HepG2 (cell line): ENCODE measurements at places on chromosomes 7 and 10.
A peak's percentile ranks its signal among the peaks of the same experiment; 100 is the strongest.

DNA sequence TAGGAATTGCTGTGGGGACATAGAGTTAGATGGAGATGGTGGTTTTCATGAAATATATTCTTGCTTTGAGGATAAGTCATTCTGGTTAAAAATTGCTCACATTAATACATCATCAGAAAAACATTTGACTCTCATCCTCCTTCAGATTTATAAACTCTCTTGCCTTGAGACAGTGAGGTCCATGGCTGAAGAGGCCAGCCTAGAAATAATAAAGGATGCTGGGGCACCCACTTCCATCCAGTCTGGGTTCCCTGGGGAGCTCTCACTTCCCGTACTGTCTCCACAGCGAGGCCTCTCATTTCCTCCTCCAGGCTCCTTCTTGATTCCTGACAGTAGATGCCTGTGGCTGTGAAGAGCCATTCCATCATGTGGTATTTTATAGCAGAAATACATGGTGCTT lies 73.3 kb upstream of the PRKG1 start:
- no peaks in the 10 kb centered on the region for H3K36me3 ChIP-seq
- no peaks in the 10 kb centered on the region for H3K4me1 ChIP-seq
- H3K27me3 ChIP-seq, result peaks cover 16% of the 10 kb centered on the region; the same call in 2 of the 3 replicates

DNA sequence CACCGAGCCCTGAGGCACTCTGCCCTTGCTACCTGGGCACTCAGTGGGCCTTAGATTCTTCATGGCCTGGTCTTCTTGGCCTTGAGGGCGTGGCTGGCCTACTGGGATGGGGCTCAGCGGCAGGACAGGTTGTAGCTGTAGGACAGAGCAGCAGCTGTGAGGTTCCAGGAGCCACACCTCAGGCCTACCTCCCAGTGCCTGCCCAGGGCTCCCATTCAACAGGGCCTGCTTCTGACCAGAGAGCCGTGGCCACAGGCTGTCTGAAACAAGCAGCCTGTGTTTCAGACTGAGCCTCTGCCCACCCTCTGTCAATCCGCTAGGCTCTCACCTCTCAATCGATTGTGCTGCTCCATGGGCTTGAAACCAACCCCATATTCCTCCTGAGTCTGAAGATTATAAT lies 928.0 kb upstream of the ZNF722 start:
- no peak for DNase-seq
- no peaks in the 10 kb centered on the region for H3K36me3 ChIP-seq
- no peaks in the 10 kb centered on the region for H3K4me1 ChIP-seq
- no peak overlapping the region for H3K4me3 ChIP-seq
- H3K27ac ChIP-seq, result no peak overlapping the region

DNA sequence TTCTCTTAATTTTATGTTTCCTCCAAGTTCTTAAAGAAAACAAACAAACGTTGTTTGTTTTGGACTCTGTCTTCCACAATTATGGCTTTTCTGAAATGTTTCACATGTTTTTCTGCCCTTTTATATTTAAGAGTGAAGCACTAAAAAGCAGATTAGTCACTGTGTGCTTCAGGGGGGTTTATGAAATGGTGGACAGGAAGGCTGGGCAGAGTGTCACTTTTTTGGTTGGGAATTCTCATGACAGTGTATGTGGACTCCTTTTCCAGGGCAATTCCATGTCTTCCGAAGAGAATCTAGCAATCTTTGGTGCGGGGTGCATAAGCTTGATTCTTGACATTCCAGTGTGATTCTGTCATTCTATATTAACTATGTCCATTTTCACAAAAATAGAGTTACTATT lies 669.4 kb downstream of the PARD3 start:
- no peak overlapping the region for H3K27ac ChIP-seq
- H3K27me3 ChIP-seq, result no peaks in the 10 kb centered on the region
- H3K36me3 ChIP-seq, result no peaks in the 10 kb centered on the region
- DNase-seq, result no peak
- H3K4me3 ChIP-seq, result no peak overlapping the region
- H3K4me1 ChIP-seq, result 0 out of 2 replicates have a peak, but pooled peaks cover 5% of the 10 kb centered on the region

- H3K27me3 ChIP-seq, result no peaks in the 10 kb centered on the region; the same call in 1 of the 2 replicates
- H3K4me3 ChIP-seq, result no peak overlapping the region
- H3K36me3 ChIP-seq, result no peaks in the 10 kb centered on the region
- H3K27ac ChIP-seq, result no peak overlapping the region
- DNase-seq, result no peak
- no peaks in the 10 kb centered on the region for H3K4me1 ChIP-seq
Measured at GRCh38 chr10:124287071-124287685, 131.5 kb downstream of the OAT start.

GRCh38 chr7:22591271-22591670 lies 91.3 kb upstream of the STEAP1B start:
- no peak overlapping the region for H3K4me3 ChIP-seq
- H3K27me3 ChIP-seq, result no peaks in the 10 kb centered on the region
- H3K4me1 ChIP-seq, result 0 out of 2 replicates have a peak, but pooled peaks cover 5% of the 10 kb centered on the region
- no peaks in the 10 kb centered on the region for H3K36me3 ChIP-seq

DNA sequence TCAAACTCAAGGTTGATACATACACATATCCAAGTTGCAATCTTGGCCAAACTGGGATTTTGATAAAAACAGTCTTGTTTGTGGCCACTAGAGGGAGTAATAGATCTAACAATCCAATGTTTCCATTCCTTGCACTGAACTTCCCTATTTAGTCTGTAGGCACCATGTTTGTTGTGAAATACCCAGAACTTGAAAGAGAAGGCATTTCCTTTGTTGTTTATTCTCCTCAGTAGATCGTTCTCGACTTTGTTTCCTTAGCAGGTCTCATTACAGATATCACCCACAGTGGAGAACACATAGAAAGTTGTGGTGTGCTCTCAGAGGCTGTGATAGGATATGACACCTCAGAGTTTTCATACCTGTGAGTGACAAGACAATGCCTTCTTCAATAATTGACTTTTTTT lies 70.3 kb upstream of the MXI1 start:
- peak; percentile 76 for DNase-seq
- peaks cover 2% of the 10 kb centered on the region; the same call in 1 of the 2 replicates for H3K36me3 ChIP-seq
- no peak overlapping the region for H3K4me3 ChIP-seq
- H3K27ac ChIP-seq, result no peak overlapping the region
- no peaks in the 10 kb centered on the region for H3K27me3 ChIP-seq

GRCh38 chr10:123807444-123808035 lies 84.1 kb downstream of the CPXM2 start:
- no peak overlapping the region for H3K27ac ChIP-seq
- H3K27me3 ChIP-seq, result no peaks in the 10 kb centered on the region
- no peak overlapping the region for H3K4me3 ChIP-seq
- no peak for DNase-seq

GRCh38 chr7:116028787-116029186 lies 1.8 kb downstream of the TFEC start:
- H3K27ac ChIP-seq, result no peak overlapping the region
- no peaks in the 10 kb centered on the region for H3K27me3 ChIP-seq
- DNase-seq, result no peak
- H3K4me3 ChIP-seq, result no peak overlapping the region
- no peaks in the 10 kb centered on the region for H3K36me3 ChIP-seq
- no peaks in the 10 kb centered on the region for H3K4me1 ChIP-seq

DNA sequence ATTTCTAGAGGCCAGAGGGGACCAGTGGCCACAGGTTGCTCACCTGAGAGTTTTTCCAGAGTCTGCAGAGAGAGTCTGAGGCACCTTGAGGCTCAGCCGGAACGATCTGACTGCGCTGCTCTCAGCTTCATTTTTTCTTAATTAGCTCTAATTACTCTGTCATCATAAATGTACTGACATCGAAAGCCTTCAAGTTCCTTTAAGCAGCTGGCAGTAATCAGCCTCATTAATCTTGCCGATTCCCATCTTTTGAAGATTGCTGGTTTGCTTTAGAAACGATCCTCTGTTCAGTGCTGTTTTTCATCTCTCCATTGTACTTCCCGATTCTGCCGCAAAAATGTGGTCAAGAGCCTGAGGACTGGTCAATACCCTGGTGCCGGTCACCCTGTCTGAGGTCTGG lies 454.7 kb downstream of the TYW1 start:
- no peaks in the 10 kb centered on the region for H3K4me1 ChIP-seq
- no peak for DNase-seq
- H3K36me3 ChIP-seq, result no peaks in the 10 kb centered on the region
- H3K4me3 ChIP-seq, result no peak overlapping the region
- peaks cover 4% of the 10 kb centered on the region; the same call in 1 of the 2 replicates for H3K27me3 ChIP-seq
- H3K27ac ChIP-seq, result no peak overlapping the region

- peaks cover 46% of the 10 kb centered on the region for H3K4me1 ChIP-seq
- H3K4me3 ChIP-seq, result no peak overlapping the region
- H3K27ac ChIP-seq, result no peak overlapping the region
- no peaks in the 10 kb centered on the region for H3K36me3 ChIP-seq
Measured at GRCh38 chr10:112904000-112904399, 46.0 kb upstream of the TCF7L2 start.

GRCh38 chr10:11687357-11687771 lies 54.8 kb upstream of the ECHDC3 start:
- DNase-seq, result no peak
- peaks cover 94% of the 10 kb centered on the region for H3K4me1 ChIP-seq
- no peaks in the 10 kb centered on the region for H3K36me3 ChIP-seq

GRCh38 chr10:22624287-22624738 lies 90.1 kb downstream of the PIP4K2A start:
- no peak overlapping the region for H3K4me3 ChIP-seq
- DNase-seq, result peak; percentile 97
- peak overlapping the region; percentile 69 for H3K27ac ChIP-seq
- no peaks in the 10 kb centered on the region for H3K27me3 ChIP-seq
- no peaks in the 10 kb centered on the region; the same call in 2 of the 3 replicates for H3K36me3 ChIP-seq

DNA sequence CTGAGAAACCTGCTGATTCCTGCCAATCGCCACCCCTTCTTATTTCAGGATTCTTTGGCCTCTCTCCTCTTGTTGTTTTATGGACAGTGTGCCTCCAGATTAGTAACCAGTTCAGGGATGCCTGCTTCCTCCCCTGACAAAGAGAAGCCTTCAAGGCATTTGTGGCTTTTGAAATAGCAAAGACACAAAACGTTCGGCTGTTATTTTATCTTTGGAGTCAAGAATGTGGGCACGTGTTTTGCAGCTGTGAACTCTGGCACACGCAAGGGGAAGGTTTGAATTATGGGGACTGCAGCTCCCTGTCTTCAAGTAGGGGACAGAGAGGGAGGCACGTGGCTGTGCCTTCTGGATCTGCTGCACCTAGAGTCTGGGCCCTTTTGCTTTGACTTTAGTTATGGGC lies 157.9 kb upstream of the GRB10 start:
- no peak overlapping the region for H3K4me3 ChIP-seq
- H3K27ac ChIP-seq, result no peak overlapping the region
- H3K27me3 ChIP-seq, result no peaks in the 10 kb centered on the region
- H3K4me1 ChIP-seq, result no peaks in the 10 kb centered on the region
- no peak for DNase-seq

DNA sequence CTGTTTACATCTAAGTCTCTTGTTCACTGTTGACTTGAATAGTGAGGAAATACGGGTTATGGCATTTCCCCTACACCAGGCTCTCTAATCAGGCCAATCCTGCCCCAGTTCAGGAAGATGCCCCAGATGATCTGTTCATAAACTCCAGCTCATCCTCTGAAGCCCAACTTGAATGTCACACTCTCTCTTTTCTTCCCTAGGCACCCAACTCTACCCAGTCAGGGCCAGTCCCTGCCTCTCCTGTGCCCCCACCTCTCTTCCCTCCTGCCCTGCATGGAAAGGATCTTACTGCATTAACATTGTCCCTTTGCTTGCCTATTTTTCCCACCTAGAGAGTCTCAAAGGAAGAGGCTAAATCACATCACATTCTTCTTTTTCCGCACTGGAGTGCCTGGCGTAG lies 10.6 kb upstream of the TRPV6 start:
- DNase-seq, result no peak
- H3K4me3 ChIP-seq, result no peak overlapping the region
- H3K27ac ChIP-seq, result no peak overlapping the region
- no peaks in the 10 kb centered on the region for H3K4me1 ChIP-seq
- H3K27me3 ChIP-seq, result no peaks in the 10 kb centered on the region; the same call in 1 of the 2 replicates

DNA sequence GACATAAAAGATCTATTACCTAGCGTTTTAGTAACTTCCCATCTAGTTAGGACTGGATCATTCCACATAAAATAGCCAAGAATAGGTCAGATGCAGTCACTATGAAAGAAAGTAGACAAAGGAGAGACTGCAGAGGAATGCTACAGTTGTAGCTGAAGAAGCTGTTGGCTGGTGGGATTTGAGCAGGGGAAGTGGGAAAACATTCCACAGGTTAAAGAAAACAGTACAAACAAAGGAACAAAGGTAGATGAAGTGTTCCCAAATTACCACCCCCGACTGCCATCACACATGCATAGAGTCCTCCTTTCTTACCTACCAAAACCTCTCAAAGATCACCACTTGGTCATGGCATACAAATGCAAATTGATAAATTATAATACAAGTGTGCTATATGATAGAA lies 41.8 kb downstream of the DLD start:
- H3K27ac ChIP-seq, result no peak overlapping the region
- DNase-seq, result no peak
- H3K27me3 ChIP-seq, result no peaks in the 10 kb centered on the region

DNA sequence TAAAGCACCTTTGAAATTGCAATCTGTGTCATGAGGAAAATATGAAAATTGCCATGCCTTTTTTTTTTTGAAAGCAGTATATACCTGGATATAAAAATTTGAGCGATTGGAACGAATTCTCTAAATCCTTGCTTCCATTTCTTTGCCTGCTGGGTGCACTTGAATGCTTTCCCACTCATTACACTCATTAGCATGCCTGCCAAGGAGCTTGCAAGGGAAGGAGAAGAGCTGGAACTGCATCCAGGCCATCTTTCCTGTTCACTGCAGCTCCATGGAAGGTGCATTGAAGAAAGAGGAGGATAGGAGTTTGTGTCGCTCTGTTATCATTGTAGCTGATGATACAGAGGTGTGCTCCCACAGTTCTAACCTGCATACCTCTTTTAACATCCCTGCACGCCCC lies 102.4 kb upstream of the GJD4 start:
- no peaks in the 10 kb centered on the region for H3K27me3 ChIP-seq
- H3K4me1 ChIP-seq, result peaks cover 31% of the 10 kb centered on the region
- no peak for DNase-seq
- H3K36me3 ChIP-seq, result peaks cover 15% of the 10 kb centered on the region

- no peaks in the 10 kb centered on the region for H3K4me1 ChIP-seq
- H3K36me3 ChIP-seq, result no peaks in the 10 kb centered on the region
- DNase-seq, result no peak
- no peak overlapping the region for H3K27ac ChIP-seq
- no peak overlapping the region for H3K4me3 ChIP-seq
Measured at GRCh38 chr7:154795014-154795413, 207.9 kb downstream of the PAXIP1 start.

GRCh38 chr7:70907259-70908247 lies 224.4 kb upstream of the GALNT17 start:
- H3K4me1 ChIP-seq, result no peaks in the 10 kb centered on the region
- H3K27ac ChIP-seq, result no peak overlapping the region
- H3K4me3 ChIP-seq, result no peak overlapping the region
- H3K27me3 ChIP-seq, result no peaks in the 10 kb centered on the region
- H3K36me3 ChIP-seq, result no peaks in the 10 kb centered on the region

- H3K27ac ChIP-seq, result peak overlapping the region; percentile 91
- DNase-seq, result peak; percentile 81
- H3K4me1 ChIP-seq, result peaks cover 56% of the 10 kb centered on the region
- peak overlapping the region; percentile 93 for H3K4me3 ChIP-seq
- H3K36me3 ChIP-seq, result no peaks in the 10 kb centered on the region
Measured at GRCh38 chr10:79071396-79071923, 2.7 kb downstream of the ZMIZ1 start.

DNA sequence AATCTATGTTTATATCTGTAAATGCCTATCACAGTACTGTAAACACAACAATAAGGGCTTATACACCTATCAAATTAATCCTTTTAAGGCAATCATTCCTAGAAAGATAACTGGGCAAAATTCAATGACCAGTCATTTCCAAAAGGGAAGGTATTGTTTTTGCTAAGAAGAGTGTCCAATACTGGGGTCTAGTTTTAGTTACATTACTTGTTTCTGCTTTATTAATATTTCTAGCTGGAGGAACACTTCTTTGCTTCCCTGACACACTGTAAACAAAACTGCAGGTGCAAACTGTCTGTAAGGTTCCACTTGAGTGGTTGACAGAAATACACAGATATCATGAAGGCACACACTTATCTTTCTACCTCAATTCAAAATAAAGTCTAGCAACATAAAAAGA lies 84.2 kb upstream of the FAM133B start:
- H3K36me3 ChIP-seq, result peaks cover 44% of the 10 kb centered on the region
- no peak overlapping the region for H3K27ac ChIP-seq
- no peaks in the 10 kb centered on the region for H3K27me3 ChIP-seq
- H3K4me1 ChIP-seq, result peaks cover 24% of the 10 kb centered on the region
